Sciatic nerve (tissue), 2 donors: ENCODE measurements at places on chromosomes 5 and 9.

DNA sequence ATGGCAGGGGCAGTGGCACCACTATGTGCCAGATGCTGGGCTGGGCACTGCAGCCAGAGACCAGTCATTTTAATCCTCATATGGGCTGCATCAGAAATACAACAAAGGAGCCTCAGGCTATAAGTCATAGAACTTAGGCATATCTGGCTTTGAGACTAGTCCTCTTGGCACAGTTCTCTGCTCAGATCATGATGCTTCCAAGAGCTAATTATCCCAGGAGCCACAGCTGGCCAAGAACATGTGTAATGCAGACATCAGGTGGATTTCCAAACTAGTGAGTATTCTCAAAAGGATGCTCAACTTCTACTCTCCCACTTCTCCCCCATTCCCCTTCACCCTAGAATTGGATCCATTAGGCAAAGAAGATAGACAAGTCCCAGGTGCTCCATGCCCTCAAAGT, 562.2 kb upstream of the TRPC7 start:
- DNase-seq, result no peak

GRCh38 chr5:116896001-116896400, 321.4 kb upstream of the SEMA6A start:
- DNase-seq, result no peak

GRCh38 chr5:35902046-35902672, 36.3 kb downstream of the CAPSL start:
- no peak for DNase-seq

- DNase-seq, result no peak
Measured at GRCh38 chr5:126561908-126562307, 33.1 kb downstream of the ALDH7A1 start.

DNA sequence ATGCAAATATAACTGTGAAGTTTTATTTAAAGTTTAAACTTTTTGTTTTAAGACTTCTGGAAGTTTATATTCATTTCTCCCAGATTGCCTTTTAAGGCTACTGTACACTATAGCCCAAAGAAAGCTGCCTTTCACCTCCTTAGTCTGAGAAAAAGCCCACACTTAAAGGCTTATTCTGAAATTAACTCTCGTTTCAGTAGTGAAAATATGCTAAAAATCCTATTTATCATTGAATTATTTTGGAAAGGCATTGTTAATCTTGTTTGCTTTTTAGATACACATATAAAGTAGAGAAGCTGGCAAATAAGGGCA, 3.3 kb upstream of the PURA start:
- DNase-seq, result no peak

- no peak for DNase-seq
Measured at GRCh38 chr5:74529101-74529500, 111.4 kb downstream of the ENC1 start.

- DNase-seq, result no peak
Measured at GRCh38 chr5:175195698-175196656, 248.0 kb downstream of the DRD1 start.

GRCh38 chr5:94885931-94886330, 267.5 kb downstream of the SLF1 start:
- no peak for DNase-seq

GRCh38 chr9:129343424-129344375, 165.6 kb upstream of the IER5L start:
- no peak for DNase-seq

DNA sequence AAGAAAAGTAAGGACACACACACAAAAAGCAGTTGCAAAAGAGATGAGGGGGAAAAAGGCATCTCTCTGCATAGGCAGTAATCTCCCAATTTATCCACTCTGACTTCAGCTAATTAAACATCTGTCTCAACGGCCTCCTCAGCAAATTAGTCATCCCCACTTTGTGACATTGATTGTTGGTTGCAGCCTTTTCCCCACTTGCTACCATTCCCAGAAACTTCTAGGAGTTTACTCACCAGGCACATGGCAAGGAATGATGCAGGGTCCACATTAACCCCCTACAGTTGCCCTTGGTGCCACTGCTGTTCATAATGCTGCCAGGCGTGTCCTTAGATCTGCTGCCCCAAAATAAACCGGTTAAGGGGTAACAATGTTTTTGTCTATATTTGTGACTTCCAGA, 174.6 kb downstream of the MAPKAP1 start:
- DNase-seq, result no peak

DNA sequence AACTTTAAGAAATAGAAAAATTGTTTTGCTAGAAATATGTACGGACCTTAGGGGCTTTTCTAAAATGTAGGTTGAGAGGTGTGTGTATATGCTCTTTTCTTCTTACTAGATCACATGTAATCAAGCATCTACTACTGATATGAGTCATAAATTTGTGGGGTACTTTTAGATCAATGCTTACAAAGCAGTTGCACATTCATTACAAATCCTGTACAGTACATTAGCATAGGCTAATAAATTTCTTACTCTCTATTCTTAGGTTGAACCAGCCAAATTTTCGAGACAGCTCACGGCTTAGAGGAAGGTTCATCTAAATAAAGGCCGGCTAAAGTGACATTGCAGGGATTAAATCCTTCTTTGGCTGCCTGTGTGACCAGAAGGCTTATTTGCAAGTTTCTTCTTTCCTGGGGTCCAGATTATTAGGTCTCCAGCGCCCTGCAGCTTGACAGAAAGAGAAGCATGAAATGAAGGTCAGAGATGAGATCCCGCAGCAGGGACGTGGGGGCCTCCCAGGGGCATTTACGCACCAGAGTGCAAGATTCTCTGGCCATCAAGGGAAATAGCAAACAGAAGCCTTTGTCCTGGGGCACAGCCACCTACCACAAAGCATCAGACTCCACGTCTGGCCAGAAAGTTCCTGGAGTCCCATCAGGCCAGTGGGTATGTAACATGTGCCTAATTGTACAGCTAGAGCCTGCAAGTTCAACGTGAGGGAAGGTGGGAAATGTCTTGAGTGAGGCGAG, 53.0 kb downstream of the NIM1K start:
- no peak for DNase-seq

GRCh38 chr5:96111080-96111756, 149.6 kb upstream of the ELL2 start:
- no peak for DNase-seq

DNA sequence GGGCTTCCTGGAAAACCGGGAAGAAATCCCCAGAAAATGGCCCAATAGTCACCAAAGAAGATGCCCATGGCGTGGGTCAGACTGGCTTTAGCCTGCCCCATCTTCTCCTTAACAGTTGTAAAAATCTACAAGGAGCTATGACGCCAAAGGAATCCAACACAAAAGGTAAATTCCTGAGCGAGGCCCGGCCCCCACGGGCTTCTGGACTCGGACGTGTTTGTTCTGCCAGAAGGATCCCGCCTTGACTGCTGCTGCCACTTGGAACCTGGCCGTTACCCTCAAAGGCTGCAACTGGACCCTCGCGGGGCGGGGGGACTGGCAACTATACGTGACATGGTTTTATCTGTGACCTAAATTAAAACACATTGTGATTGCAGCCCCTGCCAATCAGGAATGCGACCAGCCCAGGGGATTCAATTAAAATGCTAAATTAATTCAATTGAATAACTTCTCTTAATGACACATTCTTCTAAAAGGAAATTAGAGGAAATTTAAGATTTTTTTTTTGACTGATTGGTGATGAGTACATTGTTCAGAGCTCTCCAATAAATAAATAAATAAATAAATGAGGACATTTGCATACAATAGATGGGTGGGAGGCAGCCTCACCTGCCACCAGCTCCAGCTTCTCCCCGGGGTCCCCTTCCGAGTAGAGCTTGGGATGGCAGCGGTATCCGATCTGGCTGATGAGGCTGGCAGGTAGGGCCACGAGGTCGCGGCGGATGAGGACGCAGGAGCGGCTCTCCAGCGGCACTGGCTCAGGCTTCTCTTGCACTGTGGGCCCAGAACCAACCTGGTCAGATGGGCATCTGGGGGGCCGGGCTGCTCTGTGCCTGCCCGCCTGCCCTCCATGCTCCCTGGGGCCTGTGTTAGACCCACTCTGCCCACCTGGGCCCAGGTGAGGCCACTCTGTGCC, 54.7 kb upstream of the UBAC1 start:
- no peak for DNase-seq

GRCh38 chr9:112751056-112751795, 666 bp downstream of the SNX30 start:
- DNase-seq, result peak; percentile 68

- DNase-seq, result no peak
Measured at GRCh38 chr5:128271859-128272464, 188.4 kb downstream of the SLC12A2 start.

- DNase-seq, result no peak
Measured at GRCh38 chr9:131020862-131021261, 11.9 kb downstream of the LAMC3 start.

DNA sequence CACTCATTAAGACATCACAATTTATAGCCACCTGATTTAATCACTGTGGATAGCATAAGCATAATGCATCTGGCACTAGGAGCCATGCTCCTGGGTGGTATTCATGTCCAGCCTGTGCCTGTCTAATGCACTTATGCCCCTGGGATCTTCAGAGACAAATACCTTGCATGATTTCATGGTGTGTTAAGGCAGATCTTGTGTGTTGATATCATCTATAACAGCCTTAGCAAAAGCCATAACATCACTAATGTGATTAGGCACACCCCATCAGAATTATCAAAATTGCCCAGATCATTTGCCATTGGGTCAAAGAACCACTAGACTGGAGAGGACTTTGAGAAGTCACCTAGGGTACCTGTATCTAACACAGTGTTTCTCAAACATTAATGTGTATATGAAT, 43.7 kb upstream of the SELENOP start:
- DNase-seq, result no peak

GRCh38 chr9:7300484-7300883, 499.1 kb downstream of the DMAC1 start:
- DNase-seq, result no peak

- no peak for DNase-seq
Measured at GRCh38 chr5:87499478-87500410, 87.0 kb upstream of the CCNH start.
